Spinal cord (tissue), 10 donors: ENCODE measurements at places on chromosomes 7 and 10. TPM values are rescaled to one million over a fixed set of nuclear protein-coding genes. Genes with fewer than 3 reads are reported as not detected.

Gene DPYSL4
- 97.6 TPM for polyA plus RNA-seq

Gene DKK1
- polyA plus RNA-seq, result 8.6 TPM

- H3K27ac ChIP-seq, result no peak overlapping the region
- no peak for DNase-seq
Observed at GRCh38 chr10:12324530-12324929, 24.8 kb upstream of the CAMK1D start.

DNA sequence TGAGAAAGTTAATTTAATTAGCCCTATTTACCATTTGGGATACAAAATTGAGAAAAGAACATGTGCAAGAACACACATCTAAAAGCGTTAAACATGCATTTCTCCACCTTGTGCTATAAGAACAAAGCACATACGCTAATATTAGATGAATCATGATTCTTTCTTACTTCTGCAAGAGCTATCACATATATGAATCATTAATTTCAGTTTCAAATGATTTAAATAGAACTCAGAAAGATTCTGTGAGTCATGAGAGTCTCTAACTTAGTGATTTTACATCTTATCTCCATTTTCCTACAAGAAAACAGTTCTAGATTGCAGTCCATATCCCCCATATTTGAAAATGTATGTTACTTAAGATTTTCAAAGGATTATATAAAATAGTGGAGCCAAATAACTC, 173.9 kb downstream of the RNLS start:
- no peak overlapping the region for H3K27ac ChIP-seq
- H3K4me3 ChIP-seq, result no peak overlapping the region
- no peaks in the 10 kb centered on the region for H3K36me3 ChIP-seq
- H3K4me1 ChIP-seq, result no peaks in the 10 kb centered on the region
- DNase-seq, result no peak

- no peak for DNase-seq
- peaks cover 8% of the 10 kb centered on the region for H3K36me3 ChIP-seq
- no peak overlapping the region for H3K27ac ChIP-seq
- H3K4me3 ChIP-seq, result no peak overlapping the region
Observed at GRCh38 chr10:59895629-59896116, 10.7 kb downstream of the CCDC6 start.

- peaks cover 3% of the 10 kb centered on the region for H3K36me3 ChIP-seq
- no peak for DNase-seq
- H3K4me1 ChIP-seq, result peaks cover 55% of the 10 kb centered on the region
Observed at GRCh38 chr7:47335557-47336471, 246.1 kb downstream of the TNS3 start.

- H3K27ac ChIP-seq, result no peak overlapping the region
Observed at GRCh38 chr7:24025094-24025493, 258.9 kb upstream of the NPY start.
